ENCODE measurements at places on chromosomes 5 and 9. TPM values are rescaled to one million over a fixed set of nuclear protein-coding genes. Genes with fewer than 3 reads are reported as not detected.

The IFNB1 gene
- total RNA-seq = not detected

The MLANA gene
- under 0.01 TPM for total RNA-seq

The DNAH5 gene
- 0.36 TPM for total RNA-seq

DNA sequence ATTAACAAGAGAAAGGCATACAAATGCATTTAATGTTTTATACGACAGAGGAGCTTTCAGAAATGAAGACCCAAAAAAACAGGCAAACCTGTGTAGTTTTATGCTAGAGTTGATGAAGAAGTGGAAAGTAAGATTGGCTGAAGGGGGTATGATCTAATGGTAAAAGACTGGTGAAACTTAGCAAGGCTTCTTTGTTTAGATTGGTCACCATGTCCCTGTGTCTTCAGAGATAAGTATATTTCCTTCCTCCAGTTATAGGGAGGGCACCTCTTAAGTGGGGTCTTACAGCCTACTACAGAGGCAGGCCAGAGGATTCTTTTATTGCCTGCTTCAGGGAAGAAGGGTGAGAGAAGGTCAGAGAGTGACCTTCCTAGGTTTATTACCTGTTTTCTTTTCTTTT lies 56.4 kb downstream of the PRKACG start:
- DNase-seq = no peak

DNA sequence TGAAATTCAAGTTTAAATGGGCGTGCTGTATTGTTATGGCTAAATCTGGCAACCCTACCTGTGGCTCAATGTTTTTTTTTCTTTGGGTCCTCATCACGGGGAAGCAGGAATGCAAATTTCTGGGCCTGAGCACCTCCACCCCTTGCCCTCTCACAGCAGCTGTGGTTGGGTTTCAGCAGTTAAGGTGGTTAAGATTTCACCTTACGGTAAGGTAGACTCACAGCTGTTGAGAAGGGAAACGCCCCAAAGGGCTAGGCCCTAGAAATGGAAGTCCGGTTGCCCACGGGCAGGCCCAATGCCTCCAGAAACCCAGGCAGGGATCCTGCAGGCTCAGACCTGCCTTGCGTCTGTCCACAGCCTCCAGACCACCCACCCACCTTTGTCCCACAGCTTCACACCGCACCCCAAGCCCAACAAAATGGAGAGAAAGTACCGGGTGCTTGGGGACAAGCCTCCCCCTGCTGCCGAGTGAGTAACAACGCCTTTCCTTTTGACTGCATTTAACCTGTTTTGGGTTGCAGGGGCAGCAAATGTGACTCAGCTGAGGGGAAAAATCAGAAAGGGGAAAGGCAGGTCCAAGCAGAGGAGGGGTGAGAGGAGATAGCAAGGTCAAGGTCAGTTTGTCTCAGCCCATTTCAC lies 48.1 kb upstream of the TDRD7 start:
- DNase-seq = no peak

GRCh38 chr5:106017243-106017857 lies 1653.4 kb downstream of the EFNA5 start:
- no peak for DNase-seq

DNA sequence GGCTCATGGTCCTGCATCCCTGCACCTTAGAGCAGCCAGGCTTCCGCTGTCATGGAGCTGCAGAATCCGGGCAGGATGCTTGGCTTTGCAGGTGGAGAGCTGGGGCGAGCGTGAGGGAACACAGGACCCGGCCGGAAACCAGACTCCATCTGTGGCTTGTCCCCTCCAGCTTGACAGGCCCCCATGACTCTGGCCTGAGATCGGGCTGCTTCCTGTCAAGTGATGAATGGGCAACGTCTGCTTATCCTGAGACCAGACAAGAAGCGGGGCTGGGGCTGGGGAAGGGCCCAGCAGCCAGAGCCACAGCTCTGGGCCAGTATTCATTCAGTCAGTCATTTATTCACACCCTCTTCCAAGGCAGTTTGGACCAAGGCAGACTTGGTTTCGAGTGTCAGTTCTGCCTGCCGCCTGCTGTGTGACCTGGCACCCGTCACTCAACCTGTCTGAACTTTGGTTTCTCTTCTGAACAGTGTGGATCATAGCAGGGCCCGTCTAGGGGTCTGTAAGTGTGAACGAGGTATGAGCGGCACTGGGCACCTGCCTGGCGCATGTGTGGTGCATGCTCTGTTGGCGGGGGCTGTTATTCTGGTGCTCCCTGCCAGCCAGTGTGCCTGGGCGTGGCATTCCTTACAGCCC lies 37.5 kb downstream of the NEK6 start:
- no peak for DNase-seq

GRCh38 chr9:94818178-94818541 lies 91.7 kb downstream of the AOPEP start:
- DNase-seq = no peak

- DNase-seq = no peak
Measured at GRCh38 chr5:151295791-151296477, 7.6 kb downstream of the SLC36A3 start.

All from osteoblast (primary cell).